ENCODE measurements at places on chromosomes 6 and 20.

GRCh38 chr20:22794200-22794599 is 209.8 kb upstream of the FOXA2 start:
- DNase-seq, result no peak

DNA sequence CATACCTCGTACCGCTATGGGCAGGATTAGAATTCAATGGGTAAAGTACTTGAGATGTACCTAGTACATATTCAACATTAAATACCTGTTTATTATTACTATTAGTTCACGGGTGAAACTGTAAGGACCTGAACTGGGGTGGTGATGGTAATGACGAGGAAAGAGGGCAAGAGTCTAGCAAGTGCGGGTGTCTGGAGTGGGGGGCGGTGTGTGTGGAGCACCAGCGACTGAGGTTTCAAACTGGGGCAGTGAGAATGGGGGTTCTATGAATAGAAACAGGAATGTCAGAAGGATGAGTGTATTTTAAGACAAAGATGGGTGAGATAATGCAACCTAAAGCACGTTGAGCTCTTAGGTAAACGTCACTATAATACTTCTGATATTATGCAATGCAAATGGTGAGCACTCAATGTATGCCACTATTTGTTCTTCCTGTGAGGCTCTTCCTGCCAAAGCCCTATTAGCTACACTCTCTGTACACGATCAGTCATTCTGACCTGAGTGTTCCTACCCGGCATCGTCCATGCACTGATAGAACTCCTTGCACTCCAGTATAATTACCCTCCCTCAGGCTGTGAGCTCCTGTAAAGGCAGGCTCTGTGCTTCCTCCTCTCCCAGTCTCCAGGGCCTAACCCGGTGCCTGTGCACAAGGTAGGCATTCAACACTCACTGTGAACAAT is 55.0 kb downstream of the ALDH5A1 start:
- no peak for DNase-seq

- DNase-seq, result peak; percentile 14
Measured at GRCh38 chr20:50815162-50815989, 20.5 kb downstream of the BCAS4 start.

- DNase-seq, result no peak
Measured at GRCh38 chr6:33875141-33875581, 71.4 kb upstream of the MLN start.

- DNase-seq, result no peak
Measured at GRCh38 chr20:35063168-35063567, 29.4 kb downstream of the TRPC4AP start.

GRCh38 chr6:52549428-52549827 is 27.4 kb downstream of the TRAM2 start:
- DNase-seq, result no peak

- no peak for DNase-seq
Measured at GRCh38 chr6:124080483-124080882, 276.8 kb downstream of the NKAIN2 start.

GRCh38 chr6:102759415-102759814 is 1365.9 kb downstream of the GRIK2 start:
- DNase-seq, result no peak

GRCh38 chr6:158369241-158369640 is 57.0 kb downstream of the TULP4 start:
- DNase-seq, result no peak

DNA sequence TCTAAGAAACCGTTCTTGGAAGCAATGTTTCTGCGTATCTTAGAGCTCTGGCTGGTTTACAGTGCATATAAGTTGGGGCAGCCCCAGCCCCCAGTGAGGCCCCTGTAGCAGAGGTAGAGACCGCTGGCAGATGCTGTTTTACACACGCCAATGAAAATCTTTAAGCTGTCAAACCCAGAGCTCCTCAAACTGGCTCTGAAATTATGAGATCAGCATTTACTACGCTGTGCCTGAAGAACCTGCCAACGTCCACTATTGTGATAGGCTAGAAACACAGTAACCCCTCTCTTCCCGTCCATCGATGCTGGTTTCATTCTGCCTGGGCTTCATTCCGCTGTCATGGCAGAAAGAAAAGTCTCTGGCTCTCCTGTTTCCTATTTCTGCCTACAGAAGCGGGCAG is 160.6 kb downstream of the SMOC2 start:
- DNase-seq, result no peak

DNA sequence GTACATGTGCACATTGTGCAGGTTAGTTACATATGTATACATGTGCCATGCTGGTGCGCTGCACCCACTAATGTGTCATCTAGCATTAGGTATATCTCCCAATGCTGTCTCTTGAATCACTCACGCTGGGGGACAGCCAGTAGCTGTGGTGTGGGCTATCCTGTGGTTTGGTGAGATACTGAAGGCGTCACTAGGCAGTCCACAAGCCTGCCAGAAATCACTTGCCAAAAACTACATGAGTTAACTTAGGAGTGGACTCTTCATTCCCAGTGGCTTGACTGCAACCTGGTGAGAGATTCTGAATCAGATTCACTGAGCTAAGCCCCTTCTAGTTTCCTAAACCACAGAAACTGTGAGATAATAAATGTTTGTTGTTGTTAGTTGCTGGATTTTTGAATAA is 191.3 kb downstream of the TSHZ2 start:
- DNase-seq, result no peak

- no peak for DNase-seq
Measured at GRCh38 chr20:23497536-23497935, 6.6 kb downstream of the CST8 start.

GRCh38 chr6:111417181-111417585 is 65.8 kb downstream of the REV3L start:
- DNase-seq, result no peak

DNA sequence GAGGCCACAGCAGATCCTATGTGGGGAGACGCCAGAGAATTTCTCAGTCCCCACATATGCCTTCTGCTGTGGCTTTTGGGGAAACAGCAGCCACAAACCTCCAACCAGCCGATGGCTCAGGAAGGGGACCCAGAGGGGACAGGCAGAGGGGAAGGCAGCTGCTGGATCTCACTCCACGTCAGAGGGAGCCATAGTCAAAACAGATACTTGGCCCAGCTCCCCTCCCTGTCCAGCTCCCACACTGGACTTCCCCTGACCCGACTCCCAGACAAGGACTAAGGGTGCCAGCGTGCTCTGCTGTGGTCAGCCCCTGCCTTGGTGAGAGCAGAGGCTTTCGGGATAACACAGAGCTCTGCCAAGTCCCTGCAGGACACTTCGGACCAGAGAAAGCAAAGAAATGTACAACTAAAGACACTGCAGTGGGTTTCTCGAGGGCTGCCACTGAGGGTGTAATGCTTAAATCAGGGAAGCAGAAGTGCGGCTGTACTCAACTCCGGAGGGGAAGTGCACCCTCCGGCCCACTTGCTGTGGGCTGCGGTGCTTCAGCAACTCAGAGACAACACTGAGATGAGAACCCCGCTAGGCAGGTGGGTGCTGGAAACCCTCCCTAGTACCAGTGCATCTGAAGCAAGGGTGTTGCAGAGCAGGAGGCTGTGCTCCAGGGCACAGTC is 47.2 kb downstream of the RRBP1 start:
- peak; percentile 23 for DNase-seq

- no peak for DNase-seq
Measured at GRCh38 chr6:16196260-16196983, 42.0 kb upstream of the GMPR start.

DNA sequence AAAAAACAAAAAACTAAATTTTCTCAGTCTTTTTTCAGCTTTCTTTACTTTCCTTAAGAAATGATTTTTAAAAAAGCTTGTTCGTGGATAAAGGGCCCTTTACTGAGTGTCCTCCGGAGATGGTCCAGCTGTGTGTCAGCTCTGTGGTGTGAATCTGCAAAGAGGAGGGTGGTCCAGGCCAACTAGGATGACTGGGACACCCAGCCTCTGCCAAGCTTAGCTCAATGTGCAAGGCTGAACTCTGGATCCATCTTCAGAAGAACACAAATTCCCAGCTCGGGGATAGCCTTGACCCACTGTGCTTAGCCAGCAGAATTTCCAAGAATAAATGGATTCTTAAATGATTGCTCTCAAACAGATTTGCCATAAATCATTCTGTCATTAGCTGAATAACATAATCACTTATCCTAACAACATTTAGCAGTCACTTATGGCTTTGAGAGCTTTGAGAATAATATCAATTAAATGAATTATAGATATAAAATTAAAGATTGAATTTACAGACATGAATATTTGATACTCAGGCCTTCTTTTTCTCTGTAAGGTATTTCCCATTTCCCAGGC is 14.2 kb upstream of the CALHM5 start:
- DNase-seq, result no peak

- no peak for DNase-seq
Measured at GRCh38 chr6:26071135-26071534, 16.1 kb upstream of the HFE start.

DNA sequence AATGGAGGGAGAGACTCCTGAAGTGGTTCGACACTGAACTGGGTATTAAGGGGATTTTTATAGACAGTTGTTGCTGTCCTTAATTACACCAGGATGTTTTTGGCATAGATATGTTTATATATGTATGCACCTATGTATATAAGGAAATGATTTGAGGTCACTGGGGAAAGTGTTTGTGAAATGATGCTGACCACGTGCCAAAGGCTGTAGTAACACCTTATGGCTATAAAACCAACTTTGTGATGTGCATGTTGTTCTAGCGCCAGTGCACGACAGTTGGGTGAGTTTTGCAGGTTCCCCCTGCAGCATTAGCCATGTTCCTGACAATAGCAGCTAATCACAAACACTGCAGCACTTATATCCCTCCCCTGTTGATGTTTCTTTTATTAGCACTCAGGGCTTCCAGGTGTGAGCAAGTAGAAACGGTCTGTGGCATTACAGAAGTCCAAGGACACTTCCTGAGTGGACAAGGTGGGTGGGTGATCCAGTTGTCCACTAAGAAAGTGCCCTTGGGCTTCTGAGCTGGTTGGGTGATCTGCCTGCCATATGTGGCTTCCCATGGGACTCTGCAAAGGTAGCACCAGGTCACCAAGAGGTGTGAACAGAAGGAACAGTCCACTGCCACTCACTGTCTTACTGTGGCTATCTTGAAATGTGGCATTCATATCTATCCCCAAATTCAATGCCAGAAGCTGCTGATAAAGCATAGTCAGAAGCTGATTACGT is 63.0 kb upstream of the RBM24 start:
- DNase-seq, result no peak

GRCh38 chr20:3996399-3996798 is 19.0 kb downstream of the RNF24 start:
- DNase-seq, result no peak

DNA sequence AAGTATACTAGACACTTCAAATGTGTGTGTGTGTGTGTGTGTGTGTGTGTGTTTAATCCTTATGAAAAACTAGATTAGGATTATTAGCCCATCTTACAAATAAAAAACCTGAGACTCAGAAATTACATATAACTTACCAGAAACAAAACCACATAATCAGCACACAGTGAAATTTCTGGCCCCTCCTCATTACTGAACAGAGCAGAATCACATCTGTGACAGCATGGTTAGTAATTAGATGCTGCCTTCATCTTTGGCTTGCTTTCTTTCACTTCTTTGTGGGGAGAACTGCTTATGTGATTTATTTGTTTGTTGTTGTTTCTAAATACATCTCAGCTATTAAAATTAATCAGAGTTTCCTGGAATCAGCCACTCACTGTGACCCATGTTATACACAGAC is 267.1 kb downstream of the TENT5A start:
- no peak for DNase-seq

DNA sequence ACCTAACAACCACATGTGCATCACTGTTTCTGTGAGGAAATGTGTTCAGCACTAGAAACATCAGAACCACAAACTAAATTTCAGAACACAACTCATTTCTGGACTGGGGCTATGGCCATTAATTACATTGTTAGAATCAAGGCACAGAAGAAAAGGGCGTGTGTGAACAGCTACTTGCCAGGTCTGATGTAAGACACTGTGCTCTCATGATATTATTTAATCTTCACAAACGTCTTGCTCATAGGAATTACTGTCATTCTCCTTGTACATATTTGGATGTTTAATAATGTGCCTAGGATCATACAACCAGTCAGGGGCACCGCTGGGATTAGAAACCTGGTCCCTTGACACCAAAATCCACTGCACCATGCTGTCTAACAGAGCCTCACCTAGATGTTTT is 14.8 kb downstream of the ADGRF1 start:
- no peak for DNase-seq

DNA sequence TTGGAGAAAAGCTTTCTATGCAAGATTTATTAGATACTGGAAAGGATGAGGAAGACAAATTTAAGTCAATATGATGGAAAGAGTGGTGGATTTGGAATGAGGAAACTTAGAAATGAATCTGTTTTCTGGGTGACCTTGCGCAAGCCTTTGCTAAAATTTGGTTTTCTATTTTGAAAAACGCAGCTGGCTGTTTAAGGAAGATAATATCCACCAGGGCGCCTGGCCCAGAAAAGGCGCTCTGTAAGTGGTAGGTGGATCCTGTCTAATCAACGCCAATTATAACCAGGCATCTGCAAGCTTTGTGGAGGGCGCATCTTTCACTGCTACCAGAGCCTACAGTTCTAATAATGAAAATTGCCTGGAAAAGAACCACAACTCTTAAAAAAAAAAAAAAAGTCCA is 398 bp upstream of the SPATS1 start:
- DNase-seq, result no peak

DNA sequence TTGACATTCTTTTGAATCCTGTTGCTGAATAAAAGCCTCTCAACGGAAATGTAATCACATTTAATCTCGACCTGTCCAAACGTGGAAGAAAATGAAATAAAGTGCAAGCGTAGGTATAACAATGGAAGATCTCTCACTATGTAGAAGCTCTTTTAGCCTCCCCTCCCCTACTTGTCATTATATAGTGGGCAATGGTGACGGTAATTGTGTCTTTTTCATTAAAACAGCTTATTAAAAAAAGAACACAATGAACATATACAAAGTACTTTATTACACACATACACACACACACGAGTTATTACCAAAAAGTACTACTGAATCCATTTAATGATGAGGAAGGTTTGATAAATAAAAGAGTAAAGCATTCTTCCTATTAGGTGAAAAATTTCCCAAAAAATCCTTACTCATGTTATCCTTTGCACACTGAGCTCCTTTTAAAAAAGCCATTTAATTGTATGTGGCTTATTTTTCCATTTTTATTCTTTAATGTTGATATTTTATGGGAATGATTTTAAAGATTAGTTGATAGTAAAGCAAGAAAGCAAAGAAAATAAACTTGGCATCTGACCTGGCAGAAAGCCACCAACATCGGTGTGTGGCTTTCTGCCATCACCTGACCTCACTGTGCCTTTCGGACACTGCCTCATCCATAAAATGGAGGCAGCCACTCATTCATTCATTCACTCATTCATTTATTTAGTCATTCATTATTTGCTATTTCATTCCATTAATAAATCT is 493 bp upstream of the SGK1 start:
- DNase-seq, result no peak

GRCh38 chr20:29744071-29744470 is 1513.4 kb upstream of the DEFB115 start:
- no peak for DNase-seq

DNA sequence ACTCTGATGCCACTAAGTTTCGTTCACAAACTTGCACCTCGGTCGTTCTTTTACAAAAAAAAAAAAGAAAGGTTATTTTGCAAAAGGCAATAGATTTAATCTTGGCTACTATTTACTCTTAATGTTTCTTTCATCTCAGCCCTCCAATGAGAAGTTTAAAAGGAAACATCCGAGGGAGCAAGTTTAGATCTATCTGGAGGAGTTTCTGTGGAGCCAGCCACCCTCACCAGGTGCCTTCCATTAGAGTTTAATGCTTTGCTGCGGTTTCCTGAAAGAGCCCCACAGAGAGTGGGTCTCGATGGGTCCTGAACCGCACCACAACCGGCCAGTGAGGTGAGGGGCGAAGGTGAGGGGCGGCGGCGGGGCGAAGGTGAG is 632 bp downstream of the PRKN start:
- DNase-seq, result no peak

All from CD4-positive, alpha-beta T cell treated with Interferon gamma for 1 hour (primary cell).